ENCODE measurements at places on chromosomes 5 and 9. TPM values are rescaled to one million over a fixed set of nuclear protein-coding genes. Genes with fewer than 3 reads are reported as not detected.
A peak's percentile ranks its signal among the peaks of the same experiment; 100 is the strongest.

TAS2R1 gene
- not detected for total RNA-seq

- no peak for DNase-seq
These were observed 51.1 kb upstream of the SH3PXD2B start for GRCh38 chr5:172505403-172505759.

SLC34A1 gene
- not detected for total RNA-seq

DNA sequence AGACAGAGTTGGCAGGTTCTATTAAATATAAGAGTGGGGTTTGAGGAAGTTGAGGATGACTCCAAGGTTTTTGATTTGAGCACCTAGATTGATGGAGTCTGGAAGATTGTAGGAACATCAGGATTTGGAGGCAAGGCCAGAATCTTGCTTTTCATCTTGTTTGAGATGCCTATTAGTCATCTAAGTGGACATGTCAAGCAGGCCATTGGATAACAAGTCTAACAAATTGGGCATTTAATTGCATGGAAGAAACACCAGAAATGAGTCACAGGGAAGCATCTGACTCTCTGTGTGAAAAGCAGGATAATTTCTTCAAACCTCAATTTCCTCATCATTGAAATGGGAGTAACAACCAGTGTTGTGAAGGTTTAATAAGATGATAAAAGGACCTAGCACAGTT is 53.3 kb upstream of the ARL15 start:
- peak; percentile 59 for DNase-seq

DNA sequence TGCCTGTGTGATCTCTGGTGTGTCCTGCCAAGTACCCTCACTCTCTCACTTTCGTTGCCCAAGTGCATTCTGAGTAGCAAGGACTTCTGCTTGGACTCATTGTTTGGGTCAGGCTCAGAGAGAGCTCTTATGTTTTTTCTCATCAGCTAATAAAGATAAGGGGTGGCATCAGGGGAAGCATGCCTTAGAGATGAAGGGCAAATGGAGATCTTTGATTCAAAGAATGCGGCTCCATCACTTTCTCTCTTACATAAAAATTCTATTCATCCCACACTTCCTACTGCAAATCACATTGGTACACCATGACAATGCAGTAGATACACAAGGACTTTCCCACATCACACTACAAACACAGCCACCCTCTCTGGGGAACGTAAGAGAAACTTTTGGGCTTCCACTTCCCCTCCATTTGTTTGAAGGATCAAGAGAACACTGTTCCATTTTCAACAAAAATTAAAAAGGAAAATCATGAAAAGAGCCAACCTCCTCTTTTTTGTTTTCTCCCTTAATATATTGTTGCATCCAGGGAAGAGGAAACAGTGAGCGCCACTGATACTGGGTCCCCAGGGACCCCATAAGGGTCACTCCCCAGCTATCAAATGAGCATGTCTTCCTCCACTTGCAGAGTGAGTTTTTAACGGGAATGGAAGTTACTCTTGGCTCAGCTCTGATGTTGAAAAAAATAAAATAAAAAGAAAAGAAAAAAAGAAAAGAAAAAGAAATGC is 73.0 kb downstream of the ZNF366 start:
- DNase-seq, result no peak

GRCh38 chr5:103461243-103461642 is 101.3 kb downstream of the NUDT12 start:
- DNase-seq, result peak; percentile 93

GRCh38 chr9:94817291-94818177 is 91.0 kb downstream of the AOPEP start:
- DNase-seq, result no peak

- no peak for DNase-seq
These were observed 25.8 kb downstream of the NOTCH1 start for GRCh38 chr9:136520053-136520540.

DNA sequence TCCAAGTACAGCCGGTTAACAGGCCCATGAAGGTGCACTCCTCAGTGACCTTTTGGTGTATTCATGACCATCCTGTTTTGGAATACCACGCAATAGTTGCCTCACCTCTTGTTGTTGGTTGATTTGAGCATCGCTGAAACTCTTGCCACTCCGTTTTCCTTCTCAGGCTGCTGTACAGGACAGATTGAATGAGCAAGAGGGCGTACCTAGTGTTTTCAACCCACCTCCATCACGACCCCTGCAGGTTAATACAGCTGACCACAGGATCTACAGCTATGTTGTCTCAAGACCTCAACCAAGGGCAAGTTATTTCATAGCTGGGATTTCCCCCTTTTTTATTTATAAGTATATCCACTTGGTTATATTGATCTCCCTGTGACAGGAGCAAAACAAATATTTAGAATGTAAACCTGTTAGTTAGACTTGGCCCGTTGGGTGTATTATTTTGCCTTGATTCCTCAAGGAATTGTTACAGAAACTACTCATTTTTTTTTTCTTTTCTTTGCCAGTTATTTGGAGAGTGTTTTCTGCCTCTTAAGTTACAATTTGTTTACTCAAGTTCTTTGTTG is 38.1 kb downstream of the FAF2 start:
- DNase-seq, result no peak

DNA sequence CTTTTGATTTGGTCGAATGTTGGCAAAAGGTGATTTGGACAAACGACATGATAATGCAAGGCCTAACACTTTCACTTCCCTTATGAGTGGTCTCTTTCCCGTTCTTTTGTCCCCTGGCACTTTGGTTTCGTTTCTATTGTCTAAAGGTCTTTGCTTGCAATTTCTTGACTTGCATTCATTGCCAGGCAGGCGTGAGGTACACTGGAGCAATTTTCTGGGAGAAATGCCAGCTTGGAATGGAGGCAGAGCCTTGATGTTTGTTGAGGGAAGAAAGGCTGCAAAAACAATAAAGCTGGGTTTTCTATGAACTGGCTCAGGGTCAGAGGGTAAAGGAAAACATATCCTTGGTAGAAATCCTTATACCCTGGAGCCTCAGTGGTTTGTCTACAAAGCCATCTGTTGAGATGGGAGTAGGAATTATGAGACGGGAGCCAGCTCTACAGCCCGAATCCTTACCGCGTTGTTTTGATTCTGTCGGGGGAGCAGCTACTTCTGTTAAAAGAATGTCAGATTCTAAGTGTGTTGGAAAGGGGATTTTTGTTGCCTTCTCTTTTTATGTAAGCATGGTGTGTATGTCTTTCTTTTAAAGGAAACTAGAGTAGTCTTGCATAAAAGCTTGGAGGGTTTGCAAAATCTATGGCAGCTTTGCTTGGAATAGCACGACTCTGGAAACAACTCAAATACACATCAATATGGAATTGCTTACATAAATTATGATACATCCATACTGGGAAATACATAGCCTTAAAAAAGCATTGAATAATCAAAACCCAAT is 158.9 kb downstream of the RMI1 start:
- peak; percentile 82 for DNase-seq

DNA sequence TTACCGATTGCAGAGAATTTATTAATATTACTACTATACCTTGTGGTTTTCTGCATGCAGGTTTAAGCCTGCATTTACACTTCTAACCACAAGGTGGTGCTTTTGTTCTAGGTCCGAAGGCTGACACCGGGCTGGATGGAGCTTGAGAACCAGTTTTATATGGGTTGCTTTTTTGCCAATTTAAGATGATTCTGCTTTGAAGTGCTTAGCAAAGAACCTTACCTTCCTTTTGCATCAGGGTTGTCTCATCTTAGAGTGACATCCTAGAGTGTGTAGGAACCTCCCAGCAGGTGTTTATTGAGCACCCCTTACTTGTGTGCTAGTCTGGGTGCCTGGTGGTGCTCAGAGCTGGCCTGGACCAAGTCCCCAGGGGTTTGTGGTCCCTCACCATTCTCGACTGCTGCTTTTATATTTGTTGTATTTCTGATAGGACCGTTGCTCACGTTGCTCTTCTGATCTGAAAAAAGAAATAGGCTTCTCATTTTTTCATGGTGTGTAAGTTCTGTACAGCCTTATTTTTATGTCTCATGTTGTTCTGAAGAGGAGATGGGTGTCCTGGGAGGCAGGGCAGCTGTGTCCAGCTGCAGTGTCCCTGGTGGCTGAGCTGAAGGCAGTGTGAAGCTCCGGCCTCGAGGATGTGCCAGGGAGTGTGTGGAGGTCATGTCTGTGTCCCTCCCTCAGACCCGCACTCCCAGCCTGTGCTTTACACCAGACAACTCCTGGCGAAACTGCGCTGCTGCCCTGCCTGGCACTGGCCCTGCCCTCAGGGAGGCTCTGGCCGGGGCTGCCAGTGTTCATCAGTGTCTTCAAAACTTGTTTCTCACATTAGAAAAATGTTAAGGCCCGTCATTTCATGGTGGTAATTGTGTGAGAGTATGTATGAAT is 54.3 kb downstream of the EHMT1 start:
- DNase-seq, result peak; percentile 42

ATOX1 gene
- 161 TPM for total RNA-seq

AGXT2 gene
- not detected for total RNA-seq

GRCh38 chr5:80967500-80968181 is 7.5 kb downstream of the RASGRF2 start:
- peak; percentile 83 for DNase-seq

NLN gene
- total RNA-seq, result 24.6 TPM

CCDC180 gene
- 0.72 TPM for total RNA-seq

DNA sequence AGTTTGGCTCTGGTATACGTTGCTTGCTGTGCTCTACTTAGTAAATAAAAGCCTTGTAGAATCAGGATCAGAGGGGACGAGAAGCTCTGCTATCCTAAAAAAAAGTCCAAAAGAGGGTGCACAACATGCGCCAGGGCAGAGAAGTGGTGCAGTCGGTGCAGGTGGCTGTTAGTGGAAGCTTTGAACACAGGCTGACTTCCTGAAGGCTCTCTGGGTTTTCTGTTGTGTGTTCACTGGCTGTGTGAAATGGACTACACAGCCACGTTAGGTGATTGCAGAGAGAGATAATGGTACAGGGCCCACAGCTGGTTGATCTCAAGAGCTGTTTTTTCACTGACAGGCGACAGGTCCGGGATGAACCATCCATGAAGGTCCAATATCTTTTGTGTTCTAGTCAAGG is 167.4 kb downstream of the TMEM167A start:
- no peak for DNase-seq

DNA sequence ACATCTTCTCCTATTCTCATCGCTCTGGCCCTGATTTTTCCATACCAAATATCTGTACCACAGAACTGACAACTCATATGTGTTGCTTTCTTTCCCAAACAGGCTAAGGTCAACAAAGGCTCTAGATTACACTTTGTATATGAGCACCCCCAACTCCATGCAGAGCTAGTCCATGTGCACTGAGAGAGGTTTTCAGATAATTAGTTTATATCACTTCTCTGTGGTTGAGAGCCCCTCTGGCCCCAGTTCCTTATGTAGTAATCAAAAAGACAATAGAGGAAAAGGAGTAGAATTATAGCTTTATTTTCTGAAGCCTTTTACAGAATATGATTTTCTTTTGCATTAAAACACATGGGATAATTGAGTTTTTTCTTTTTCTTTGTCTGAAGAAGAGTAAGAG is 120.0 kb downstream of the TRIO start:
- no peak for DNase-seq

- DNase-seq, result peak; percentile 12
These were observed 260.7 kb upstream of the KCNN2 start for GRCh38 chr5:114101153-114101552.

DNA sequence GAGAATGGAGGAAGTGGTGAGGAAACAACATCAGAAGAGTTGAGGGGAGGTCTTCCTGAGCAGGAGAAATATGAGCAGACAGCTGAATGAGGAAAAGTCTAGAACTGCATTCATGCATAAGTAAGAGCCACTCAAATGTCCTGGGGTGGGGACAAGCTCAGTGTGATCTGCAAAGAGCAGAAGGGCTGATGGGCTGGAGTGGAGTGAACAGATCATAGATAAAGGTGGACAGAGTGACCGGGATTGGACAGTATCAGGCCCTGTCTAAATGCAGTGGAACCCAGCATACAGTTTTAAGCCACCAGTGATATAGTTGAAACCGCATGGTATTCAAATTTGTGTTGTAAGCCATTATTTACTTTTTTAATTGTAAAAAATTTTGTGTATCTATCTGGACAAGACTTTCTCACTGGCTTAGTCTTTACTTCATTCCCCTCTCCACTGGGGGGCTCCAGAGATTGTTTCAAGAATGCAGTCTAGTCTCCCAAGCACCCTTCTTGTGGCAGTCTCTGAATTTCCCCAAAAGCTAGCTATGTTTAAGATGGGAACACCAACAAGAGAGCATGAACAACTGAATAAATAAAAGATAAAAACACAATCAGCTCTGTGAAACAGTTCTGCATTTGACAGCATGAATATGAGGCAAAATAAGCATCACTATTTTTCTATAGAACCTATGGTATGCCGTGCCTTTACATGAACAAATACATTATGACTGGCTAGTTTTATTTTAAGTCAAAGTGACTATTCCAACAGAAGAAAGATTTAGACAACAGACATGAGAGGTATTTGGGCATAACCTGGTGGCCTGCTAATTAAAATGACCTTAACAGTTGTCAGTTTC is 10.7 kb upstream of the STK32A start:
- DNase-seq, result peak; percentile 40

DNA sequence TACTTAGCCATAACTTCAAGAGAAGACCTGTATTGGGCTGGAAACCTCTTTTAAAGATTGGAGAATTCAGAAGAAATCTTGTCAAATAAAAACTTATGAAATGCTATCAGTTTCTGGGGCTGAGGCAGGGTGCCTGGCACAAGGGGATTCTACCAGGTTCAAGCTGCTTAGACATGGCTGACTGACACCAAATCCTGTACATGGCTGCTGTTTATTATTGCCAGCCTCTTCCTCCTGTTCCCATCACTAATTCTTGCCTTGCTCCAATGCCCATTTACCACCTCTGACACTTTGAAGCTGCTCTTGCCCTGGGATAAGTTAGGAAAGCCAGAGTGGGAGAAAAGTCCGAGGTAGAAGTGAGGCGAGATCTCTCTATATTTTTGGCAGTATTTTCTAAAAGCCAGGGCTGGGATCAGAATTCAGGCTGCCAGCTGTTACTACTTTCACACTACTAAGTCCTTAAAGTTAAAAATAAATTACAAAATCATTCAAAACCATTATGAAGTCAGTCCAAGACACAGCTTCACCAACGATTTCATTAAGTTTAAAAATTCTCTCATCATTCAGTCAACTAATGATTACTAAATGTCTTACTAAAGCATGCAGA is 66.3 kb upstream of the TNFAIP8 start:
- DNase-seq, result no peak

PKN3 gene
- total RNA-seq, result 6.6 TPM

All from RPMI7951 (cell line).